ENCODE measurements at places on chromosomes 6 and 20.

DNA sequence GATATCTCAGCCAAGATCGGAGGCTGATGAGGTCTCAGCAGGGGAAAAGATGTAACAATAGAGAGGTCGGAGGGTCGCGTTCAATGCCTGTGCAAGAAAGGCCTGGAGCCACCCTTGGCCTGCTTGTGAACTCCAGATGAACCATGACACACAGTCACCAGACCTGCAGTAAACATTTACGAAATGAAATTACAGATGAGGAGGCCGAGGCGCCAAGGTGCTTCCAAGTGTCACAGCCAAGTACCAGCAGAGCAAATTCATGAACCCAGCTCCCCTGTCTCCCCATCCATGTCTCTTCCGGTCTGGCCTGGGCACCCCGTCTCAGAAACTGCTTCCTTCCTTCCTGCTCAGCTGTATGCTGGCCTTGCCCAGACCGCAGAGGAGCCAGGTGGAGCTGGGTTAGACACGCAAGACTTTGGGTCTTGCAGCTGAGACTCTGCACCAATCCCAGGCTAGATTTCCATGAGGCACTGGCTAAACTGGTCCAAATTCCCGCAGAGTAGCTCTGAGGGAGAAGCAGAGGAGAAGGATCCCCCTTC is 48.1 kb downstream of the CHMP4B start:
- no peak for DNase-seq

DNA sequence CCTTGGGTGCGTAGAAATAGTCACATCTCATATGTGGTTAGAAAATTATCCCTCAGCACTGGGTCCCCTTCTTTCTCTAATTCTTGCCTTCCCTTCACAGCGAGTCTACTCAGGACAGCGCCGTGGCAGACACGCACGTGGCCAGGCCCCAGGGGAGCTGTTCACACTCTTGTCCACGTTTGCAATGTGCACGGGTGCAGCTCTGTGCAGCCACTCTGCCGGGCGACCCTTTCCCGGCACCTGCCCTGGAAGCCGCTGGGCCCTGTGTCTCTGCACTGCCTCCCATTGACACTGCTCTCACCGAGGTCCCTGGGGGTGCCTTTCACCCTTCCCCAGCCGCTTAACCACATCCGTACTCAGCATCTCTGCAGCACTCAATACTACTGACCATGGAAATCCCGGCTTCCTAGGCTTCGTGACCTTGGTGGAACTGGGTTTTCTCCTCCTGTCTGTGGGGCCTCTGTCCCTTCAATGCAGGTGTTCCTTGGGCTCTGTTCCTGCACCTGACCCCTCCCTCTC is 104.9 kb downstream of the DACT2 start:
- no peak for DNase-seq

- no peak for DNase-seq
These were observed 277.5 kb upstream of the MAN1A1 start for GRCh38 chr6:119626884-119627619.

- peak; percentile 15 for DNase-seq
These were observed at the start of gene RREB1 for GRCh38 chr6:7107578-7108195. RREB1 (plus strand) TSS chr6:7107961; CDS start chr6:7181912, 73,951 bp downstream.

- DNase-seq: no peak
These were observed 420.5 kb upstream of the SULF2 start for GRCh38 chr20:48205786-48206185.

- no peak for DNase-seq
These were observed 62.0 kb upstream of the MAP3K7 start for GRCh38 chr6:90648873-90649272.

- no peak for DNase-seq
These were observed 497 bp downstream of the ACSS1 start for GRCh38 chr20:25057234-25058050.

All from NCI-H1930 (cell line).